ENCODE measurements at places on chromosomes 13 and 19. TPM values are rescaled to one million over a fixed set of nuclear protein-coding genes. Genes with fewer than 3 reads are reported as not detected.

Gene RXFP2
- total RNA-seq: not detected

Gene ZNF541
- total RNA-seq: 1.2 TPM

Gene DMPK
- total RNA-seq: 441 TPM

GRCh38 chr13:79659121-79659521 lies 178.2 kb downstream of the NDFIP2 start:
- no peak for DNase-seq

DNA sequence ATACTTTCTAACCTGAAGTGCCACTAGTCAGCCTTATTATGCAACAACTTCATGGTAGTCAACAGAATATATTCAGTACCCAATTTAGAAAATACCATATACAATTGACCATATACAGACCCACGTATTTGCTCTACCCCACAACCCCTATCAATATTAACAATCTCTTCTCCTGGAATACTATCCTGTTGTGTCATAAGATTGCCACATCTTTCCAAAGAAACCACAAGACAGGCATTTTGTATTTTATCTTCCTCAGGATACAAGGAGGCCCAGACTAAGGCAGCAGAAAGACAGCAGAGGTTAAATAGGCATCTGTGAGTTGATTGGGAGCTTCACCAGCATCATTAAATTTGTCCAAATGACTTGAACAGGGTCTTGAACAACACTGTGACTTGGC lies 4.5 kb downstream of the SPART start:
- no peak for DNase-seq

- DNase-seq: no peak
These were observed 5.3 kb downstream of the MISP start for GRCh38 chr19:756236-756635.

DNA sequence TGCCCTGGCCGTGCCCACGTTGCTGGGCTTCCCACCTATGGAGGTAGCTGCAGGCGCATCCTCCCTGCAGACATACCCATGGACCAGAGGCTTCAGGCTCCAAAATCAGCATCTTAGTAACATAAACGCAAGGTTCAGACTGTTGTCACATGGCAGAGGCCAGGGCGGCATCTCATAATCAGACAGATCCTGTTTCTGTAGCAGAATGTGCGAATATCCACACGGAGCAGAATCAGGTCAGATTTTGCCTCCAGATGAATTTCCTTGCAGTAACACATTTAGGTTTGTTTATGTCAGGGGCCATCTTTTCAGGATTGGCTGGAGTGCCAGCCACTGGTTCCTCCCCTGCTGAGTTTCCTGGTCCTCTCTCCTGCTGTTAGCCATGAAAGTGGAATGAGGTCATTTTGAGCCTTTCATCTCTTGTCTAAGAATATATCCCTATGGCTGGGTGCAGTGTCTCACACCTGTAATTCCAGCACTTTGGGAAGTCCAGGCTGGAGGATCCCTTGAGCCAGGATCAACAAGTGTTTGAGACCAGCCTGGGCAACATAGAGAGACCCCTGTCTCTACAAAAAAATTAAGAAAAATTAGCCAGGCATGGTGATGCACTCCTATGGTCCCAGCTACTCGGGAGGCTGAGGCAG lies 20.5 kb downstream of the SMARCA4 start:
- no peak for DNase-seq

GRCh38 chr13:42395086-42395821 lies 123.3 kb downstream of the AKAP11 start:
- no peak for DNase-seq

DNA sequence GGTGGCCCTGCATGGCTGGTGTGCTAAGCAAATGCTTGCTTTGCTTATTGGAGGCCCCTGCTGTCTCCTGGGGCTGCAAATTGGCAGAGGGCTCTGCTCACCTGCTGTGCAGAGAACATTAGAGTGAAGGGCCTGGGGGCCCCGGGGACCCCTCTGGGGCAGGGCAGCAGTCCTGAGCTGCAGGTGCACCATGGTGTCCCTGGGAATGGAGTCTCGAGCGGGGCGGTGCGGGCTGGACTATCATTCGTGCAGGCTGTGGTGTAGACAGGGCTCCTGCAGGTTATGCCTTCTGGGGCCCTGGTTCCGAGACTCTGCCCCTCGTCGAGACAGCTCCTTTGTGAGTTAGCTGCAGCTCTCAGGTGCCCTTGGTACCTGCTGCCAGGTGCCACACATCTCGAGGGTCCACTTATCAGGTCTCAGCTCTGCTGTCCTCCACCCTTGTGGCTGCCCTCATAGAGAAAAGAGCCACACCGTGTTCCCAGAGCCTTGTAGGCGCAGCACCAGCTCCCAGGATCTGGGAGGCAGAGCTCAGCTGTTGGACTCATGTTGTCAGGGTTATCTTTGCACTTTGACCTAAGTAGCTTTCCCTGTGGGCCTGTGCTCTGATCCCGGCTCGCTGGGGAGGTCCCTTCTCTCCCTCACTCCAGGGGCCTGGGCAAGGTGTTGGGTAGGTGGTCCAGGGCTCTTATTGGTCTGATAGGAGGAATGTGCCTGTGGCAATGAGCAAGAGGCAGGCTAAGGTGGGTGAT lies 58.0 kb upstream of the ZNF536 start:
- no peak for DNase-seq
